ENCODE measurements at places on chromosomes 1 and 21. TPM values are rescaled to one million over a fixed set of nuclear protein-coding genes. Genes with fewer than 3 reads are reported as not detected.

DNA sequence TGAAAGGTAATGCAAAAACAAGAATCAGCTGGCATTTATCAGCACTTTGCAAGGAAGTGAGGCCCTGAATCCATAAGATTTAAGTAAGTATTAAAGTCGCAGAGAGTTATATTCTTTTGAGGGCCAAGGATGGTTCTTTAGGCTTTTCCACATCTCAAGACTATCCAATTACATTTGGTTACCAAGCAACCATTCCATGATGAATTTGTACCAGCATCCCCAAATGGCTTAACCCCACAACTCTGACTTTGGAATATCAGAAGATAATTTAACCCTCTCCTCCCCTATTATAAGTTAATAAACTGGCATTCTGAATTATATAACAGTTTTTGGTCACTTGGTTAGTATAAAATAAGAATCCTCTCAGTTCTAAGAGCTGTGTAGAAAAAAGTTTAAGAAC, 2.8 kb downstream of the PHTF1 start:
- H3K27me3 ChIP-seq = no peaks in the 10 kb centered on the region
- no peaks in the 10 kb centered on the region for H3K4me1 ChIP-seq
- no peak overlapping the region for H3K4me3 ChIP-seq
- no peak overlapping the region for H3K27ac ChIP-seq

GRCh38 chr1:176559878-176560277, 96.9 kb downstream of the PAPPA2 start:
- H3K36me3 ChIP-seq = no peaks in the 10 kb centered on the region
- H3K27me3 ChIP-seq = no peaks in the 10 kb centered on the region
- H3K4me1 ChIP-seq = peaks cover 3% of the 10 kb centered on the region

DNA sequence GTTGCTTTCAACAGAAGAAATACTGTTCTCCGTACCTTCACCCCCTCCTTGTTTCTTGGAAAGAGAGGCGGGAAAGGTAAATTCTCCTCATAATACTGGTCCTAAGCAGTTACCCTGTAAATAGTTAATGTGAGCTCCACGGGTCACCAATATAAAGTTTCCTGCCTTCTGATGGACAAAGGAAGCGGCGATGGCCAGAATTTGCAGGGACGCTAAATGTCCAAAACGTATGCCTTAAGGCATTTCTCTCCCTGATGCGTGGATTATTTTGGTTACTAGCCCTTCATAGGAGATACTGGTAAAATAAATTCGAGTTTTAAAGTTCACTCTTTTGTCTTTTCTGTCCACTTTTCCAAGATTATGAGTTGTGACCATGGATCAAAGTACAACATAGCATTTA, 898 bp upstream of the PTGS2 start:
- DNase-seq = no peak
- H3K27me3 ChIP-seq = no peaks in the 10 kb centered on the region
- H3K4me3 ChIP-seq = peak overlapping the region; percentile 59
- no peaks in the 10 kb centered on the region for H3K36me3 ChIP-seq
- no peak overlapping the region for H3K27ac ChIP-seq

DNA sequence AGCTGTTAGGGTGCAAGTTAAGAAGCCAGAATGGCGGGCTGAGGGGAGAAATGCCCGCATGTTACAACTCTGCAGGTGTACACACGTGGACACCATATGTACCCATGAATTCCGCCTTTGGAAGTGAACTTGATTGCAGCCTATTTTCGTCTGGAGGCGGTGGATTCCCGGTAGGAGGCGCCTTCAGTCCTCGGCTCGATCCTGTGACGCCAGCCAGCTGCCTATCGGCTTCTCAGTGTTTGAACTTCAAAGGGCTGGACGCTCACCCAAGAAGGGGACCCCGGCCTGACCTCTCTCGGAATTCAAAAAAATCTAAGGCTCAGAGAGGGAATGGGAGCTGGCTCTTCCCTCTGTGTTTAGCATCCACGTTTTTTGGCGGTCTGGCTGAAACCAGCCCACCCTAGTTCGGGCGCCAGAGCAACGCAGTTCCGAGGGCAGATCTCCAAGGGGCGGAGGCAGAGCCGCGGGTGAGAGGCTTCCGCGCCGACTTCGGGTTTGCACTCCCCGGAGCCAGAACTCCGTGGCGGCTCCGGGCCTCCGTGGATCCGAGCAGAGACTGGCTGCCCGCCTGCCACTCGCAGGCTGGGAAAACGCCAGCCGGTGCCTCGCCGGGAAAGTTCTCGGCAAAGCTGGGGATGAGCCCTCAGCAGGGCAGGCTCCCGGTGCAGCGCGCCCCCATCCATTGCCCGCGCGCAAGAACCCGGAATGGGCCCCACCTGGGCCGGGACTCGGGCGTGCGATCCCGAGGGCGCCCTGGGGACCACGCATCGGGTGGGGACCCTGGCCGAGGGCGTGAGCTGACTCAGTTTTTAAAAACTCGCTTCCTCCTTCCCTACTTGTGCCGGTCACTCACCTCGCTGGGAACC, 996 bp upstream of the TMEM51 start:
- peak overlapping the region; percentile 74 for H3K27ac ChIP-seq
- peak; percentile 93 for DNase-seq
- H3K4me1 ChIP-seq = peaks cover 14% of the 10 kb centered on the region
- H3K4me3 ChIP-seq = peak overlapping the region; percentile 74

BOLA1 gene
- 30.6 TPM for total RNA-seq

PLPP3 gene
- total RNA-seq = 41.5 TPM
